ENCODE measurements at places on chromosomes 12 and 14. TPM values are rescaled to one million over a fixed set of nuclear protein-coding genes. Genes with fewer than 3 reads are reported as not detected.

Gene EFS
- total RNA-seq, result 4.1 TPM

Gene IAPP
- total RNA-seq, result not detected

Gene SUOX
- 12.8 TPM for total RNA-seq

Gene MYF5
- not detected for total RNA-seq

Gene IFI27
- 407 TPM for total RNA-seq

- no peak for DNase-seq
These were observed 69.6 kb downstream of the MOK start for GRCh38 chr14:102235275-102235897.

DNA sequence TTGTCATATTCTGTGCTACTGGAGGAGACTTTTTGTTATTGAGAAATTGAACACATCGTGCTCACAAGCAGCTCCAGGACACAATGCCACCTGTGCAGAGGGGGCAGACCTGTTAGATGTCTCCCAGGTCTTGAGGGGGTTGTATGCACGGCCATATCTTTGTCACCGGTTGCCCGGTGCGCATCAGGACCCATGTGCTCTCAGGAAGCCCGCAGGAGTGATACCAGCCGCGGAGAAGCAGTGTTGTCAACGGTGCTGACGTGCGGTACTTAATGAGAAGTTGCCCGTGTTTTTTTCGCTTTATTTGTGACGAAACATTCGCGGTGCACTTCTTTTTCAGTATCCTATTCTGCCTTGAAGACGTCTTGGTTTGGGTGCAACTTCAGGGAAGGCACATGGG lies 128.2 kb upstream of the RTL1 start:
- no peak for DNase-seq

GRCh38 chr12:103772367-103773108 lies 68.5 kb downstream of the NT5DC3 start:
- DNase-seq, result no peak

DNA sequence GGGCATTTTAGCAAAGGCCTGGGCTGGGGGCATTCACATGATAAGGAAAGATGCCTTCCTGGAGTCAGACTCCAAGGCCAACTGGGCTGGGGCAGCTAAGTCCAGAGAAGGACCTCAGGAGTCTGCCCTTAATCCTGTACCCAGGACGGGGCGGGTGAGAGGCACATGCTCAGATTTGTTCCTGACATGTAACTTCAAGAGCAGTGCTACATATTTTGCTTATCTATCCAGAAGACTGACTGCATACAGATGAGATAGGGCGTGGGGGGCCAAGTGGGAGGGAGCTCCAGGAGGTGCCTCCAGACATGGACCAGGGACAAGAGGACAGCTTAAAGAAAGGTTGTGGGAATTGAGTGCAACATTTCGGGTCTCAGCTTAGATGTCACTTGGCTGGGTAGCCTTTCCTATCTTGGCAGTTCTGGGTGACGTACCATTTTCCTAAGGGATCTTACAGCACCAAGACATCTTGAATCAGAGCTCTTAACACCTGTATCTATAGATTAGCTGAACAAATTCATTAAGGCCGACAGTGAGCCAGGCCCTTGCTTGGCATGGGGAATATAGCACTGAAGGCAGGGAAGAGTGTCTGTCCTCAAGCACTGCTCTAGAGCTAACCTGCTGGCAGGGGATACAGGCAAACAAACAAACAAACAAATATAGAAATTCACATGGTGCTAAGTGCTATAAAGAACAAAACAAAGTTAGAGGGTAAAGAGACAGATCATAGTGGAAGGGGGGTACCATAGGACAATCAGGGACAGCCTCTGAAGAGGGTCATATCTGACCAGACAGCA lies 61.2 kb downstream of the PTPN21 start:
- DNase-seq, result no peak

DNA sequence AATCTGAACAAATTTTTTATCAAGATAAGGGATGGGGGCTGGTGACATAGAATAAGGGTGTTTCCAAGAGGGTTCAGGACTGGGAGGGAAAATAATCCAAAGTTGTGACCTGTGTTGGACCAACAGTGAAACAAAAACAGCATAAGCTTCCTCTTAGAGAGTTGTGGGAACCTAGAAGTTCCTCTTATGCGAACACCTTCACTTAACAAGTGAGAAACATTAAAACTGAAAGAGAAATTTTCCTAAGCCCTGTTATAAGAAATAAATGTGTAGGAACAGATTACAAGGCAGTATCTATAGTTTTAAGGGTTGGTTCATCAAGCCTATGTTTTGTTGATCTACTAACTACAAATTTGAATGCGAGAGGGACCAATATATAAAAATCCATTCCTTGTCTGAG lies 58.4 kb downstream of the LLPH start:
- DNase-seq, result no peak

GRCh38 chr14:54025661-54026060 lies 69.0 kb upstream of the BMP4 start:
- DNase-seq, result no peak

DNA sequence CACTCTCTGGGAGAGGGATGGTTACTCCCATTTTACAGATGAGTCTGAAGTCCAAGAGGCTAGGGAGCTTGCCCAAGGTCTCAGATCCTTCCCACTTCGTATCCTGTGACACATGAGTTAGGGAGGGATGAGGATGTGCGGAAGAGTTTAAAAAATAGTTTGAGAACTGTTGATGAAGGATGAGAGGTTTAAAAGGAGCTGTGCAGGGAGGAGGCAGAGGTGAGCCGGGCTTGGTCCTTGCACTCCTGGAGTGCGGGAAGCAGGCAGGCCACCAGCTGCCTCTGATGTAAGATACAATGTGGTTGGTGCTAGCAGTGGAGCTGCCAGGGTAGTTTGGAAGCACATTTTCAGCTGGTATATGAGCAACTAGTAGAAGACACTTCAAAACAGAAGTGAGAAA lies 46.5 kb downstream of the TSPAN9 start:
- no peak for DNase-seq

GRCh38 chr14:105375635-105376057 lies 22.7 kb upstream of the TEX22 start:
- no peak for DNase-seq

- DNase-seq, result no peak
These were observed 26.0 kb downstream of the SMUG1 start for GRCh38 chr12:54162741-54163140.

GRCh38 chr12:104654665-104655609 lies 198.2 kb downstream of the CHST11 start:
- no peak for DNase-seq
